Esophagus muscularis mucosa (tissue), 4 donors: ENCODE measurements at places on chromosomes 5 and 9.
A peak's percentile ranks its signal among the peaks of the same experiment; 100 is the strongest.

GRCh38 chr9:136229096-136230065 lies 16.2 kb downstream of the QSOX2 start:
- no peak for DNase-seq

DNA sequence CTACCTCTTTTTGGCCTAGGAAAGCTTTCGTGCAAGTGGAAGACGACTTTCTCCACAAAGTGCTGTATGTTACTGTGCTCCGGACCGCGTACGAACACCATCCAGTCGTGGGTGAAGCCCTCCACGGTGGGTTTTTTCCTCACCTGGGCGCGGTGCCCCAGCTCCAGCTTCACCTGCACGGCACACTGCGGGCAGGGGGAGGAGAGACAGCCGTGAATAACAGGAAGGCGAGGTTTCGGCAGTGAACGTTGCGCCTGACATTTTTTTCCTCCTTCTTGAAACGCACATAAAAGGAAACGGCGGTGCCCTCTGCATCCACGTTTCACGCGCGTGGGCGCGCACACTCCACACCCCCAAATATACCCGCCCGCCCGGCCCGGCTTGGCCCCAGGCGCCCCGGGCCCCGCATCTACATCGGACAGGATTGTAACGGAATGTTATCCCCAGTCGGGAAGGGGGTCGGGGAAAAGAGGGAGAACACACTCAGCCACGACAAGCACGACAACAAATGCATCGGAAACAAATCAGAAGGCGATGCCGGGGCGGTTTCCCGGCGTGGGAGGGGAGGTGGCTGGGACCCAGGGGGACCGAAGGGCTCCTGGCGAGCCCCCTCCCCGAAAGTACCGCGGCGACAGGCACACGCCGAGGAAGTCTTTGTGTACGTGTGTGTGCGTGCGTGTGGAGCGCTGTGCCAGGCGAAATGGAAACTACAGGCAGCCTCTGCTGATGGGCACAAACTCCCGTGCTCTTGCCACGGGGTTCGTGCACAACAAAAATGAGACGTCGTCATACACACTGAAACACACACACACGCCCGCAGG lies 1.4 kb downstream of the MLLT3 start:
- DNase-seq: peak; percentile 92

- no peak for DNase-seq
Measured at GRCh38 chr9:27423915-27424710, 100.0 kb upstream of the IFNK start.

GRCh38 chr9:109150925-109151545 lies 16.0 kb downstream of the FRRS1L start:
- DNase-seq: peak; percentile 79

DNA sequence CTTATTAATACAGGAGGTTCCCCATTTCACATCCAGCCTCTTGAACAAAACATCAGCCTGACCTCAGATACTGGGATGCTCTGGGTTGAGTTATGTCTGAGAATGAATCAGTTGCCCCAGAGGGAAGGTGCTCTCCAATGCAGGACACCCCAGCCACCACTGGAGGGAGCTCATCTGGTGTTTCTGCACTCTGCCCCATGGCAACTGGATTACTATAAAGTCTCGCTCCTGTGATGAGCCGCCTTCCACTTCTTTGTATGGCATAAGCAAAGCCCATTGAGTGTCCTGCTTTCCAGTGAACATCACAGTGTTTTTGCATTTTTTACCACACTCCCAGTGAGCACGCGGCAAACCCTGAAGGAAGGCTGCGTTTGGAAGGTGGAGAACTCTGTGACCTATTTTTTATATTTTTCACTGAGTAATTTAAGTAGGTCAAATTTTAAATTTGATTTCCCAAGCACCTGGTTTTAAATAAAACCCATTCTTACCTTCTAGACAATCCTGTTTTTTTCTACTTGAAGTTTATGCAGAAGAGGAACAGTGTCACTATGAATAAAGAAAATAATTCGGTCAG lies 176.9 kb upstream of the WWC1 start:
- no peak for DNase-seq

DNA sequence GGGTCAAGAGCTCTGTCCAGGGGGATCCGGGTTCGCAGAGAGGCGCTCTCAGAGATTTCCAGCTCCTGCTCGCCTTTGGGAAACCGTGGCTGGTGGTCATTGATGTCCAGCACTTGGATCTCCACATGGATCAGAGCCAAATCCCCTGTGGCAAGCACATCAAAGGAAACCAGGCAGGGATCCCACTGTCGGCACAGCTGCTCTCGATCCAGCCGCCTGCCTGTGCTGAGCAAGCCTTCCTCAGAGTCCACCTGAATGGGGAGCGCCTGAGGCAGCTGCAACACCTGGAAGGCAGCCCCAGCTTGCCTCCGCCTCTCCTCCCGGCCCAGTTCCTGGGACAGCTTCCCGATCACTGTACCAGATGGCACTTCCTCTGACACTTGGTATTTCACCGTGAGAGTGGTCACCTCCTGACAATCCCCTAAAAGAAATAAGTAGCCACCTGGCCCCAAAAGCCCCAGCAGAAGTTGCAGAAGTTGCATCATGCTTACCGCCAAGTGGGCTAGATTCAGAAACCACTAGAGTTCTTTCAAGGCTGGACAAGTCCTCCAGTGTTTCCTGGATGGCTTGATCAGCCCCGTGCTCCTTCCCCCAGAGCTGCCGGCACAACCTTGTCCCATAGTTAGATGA lies 520 bp downstream of the PCDH12 start:
- DNase-seq: no peak

GRCh38 chr9:106958955-106959657 lies 96.1 kb downstream of the ZNF462 start:
- DNase-seq: no peak

- no peak for DNase-seq
Measured at GRCh38 chr5:37847978-37848425, 8.2 kb upstream of the GDNF start.

GRCh38 chr5:65255294-65255693 lies 226.4 kb downstream of the ADAMTS6 start:
- no peak for DNase-seq

- DNase-seq: peak; percentile 87
Measured at GRCh38 chr9:113886026-113886369, 9.9 kb downstream of the ZNF618 start.

GRCh38 chr5:119339344-119339743 lies 16.5 kb upstream of the TNFAIP8 start:
- no peak for DNase-seq

GRCh38 chr5:17075236-17075635 lies 139.1 kb upstream of the MYO10 start:
- DNase-seq: no peak

GRCh38 chr9:128808543-128808942 lies 9.8 kb upstream of the ENDOG start:
- DNase-seq: no peak

- DNase-seq: no peak
Measured at GRCh38 chr5:58854441-58854840, 271.6 kb downstream of the RAB3C start.

GRCh38 chr5:156240414-156240813 lies 86.5 kb upstream of the SGCD start:
- DNase-seq: no peak

DNA sequence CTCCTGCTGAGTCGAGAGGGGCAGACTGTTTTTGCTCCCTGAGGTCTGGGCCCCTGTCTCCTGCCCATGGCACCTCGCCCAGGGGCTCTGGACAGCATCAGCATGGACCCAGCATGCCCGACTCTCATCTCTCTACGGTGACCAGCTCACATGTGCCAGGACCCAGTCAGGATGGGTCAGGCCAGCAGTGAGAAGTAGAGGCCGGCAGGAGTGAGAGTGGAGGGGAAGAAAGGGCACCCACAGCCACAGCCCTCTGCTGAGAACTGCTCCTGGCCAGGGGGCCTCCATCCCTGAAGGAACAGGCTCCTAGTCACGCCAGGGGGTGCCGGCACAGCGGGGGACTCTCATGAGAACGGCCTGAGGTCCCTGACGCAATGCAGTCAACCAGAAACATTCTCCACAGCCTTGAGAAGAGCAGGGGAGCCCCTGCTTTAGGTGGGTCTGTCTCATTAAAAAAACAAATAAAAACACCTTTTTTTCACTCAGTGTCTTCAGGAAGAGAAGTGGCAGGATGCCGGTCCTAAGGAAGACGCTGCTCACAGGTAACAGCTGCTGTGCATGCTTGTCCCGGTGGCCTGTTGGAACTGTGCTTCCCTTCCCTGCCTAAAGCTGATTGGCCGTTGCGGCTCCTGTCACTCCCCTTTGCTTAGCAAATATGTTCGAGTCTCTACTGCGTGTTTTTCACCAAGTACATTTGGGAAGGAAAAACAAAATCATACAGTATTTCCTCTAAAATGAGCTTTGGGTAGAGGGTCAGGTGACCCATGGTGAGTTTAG lies 85.7 kb upstream of the FBXW11 start:
- no peak for DNase-seq

DNA sequence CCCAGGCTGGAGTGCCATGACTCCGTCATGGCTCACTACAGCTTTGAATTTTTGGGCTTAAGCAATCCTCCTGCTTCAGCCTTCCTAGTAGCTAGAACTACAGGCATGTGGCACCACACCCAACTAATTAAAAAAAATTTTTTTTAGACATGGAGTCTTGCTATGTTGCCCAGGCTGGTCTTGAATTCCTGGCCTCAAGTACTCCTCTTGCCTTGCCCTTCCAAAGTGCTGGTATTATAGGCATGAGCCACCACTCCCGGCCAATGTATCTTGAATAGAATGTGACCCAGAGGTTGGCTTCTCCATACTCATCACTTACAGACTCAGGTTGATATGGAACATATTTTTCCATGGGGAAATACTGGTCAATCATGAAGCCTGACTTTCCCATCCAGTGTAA lies 51.2 kb upstream of the JAK2 start:
- no peak for DNase-seq

DNA sequence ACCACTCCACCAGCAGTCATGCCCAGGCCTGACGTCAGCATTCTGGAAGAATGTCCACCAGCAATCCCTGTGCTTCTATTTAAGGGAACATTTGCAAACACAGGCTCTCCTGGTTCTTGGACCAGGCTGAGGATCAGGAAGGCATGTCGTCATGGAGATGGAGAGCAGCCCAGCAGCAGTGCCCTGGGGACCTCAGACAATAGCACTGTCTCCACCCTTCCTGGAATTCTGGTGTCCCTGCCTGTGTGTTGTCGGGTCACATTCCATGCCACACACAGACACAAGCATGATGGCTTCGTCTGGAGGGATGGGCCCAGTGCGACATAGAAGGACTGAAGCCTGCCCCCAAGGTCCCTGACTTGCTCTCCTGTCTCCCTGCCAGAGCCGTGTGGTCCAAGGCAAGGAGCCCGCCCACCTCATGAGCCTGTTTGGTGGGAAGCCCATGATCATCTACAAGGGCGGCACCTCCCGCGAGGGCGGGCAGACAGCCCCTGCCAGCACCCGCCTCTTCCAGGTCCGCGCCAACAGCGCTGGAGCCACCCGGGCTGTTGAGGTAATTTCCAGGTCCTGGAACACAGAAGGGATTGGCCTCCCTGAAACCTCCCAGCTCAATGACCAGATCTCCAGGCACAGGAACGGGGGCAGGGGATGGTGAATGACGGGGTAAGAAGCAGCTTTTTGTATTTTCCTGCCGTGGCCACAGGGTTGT lies 43.8 kb downstream of the STOM start:
- peak; percentile 97 for DNase-seq

GRCh38 chr5:61347080-61347479 lies 15.0 kb downstream of the ZSWIM6 start:
- no peak for DNase-seq

DNA sequence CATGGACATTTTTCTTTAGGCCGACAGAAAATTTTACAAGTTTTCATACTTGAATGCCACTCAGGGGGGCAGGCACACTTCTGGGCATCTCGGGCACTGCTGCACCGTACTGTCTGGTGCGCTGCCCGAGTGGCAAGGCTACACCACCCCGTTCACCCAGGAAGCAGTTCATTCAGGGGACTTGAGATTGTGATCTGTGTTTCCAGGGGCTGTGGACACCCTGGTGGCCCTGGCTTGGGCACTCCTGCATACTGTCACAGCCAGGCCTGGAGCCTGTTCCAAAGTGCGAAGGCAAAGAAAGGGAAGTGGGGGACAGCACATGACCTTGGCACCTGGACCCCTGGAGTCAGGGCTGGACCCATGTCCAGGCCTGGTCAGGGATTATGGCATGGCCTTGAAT lies 197.6 kb downstream of the PAX5 start:
- no peak for DNase-seq

GRCh38 chr9:97395745-97396144 lies 16.2 kb upstream of the TDRD7 start:
- DNase-seq: no peak

DNA sequence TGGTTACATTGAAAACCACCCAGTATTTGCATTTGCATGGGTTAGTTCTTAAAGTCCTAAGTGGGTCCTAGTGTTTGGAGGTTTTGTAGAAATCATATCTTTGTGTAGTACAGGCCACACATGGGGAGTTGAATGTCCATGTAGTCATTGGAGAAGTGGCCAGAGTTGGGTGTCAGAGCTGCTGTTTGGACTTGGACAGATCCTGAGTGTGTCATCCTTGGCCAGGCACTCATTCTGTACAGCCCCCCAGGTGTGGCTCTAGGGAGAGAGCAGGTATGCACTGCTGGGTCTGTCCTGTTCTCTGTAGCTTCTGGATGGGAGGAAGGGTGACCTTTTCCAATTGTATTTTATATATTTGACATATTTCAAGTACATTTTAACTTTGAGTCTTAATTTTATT lies 82.4 kb downstream of the IQGAP2 start:
- DNase-seq: no peak

DNA sequence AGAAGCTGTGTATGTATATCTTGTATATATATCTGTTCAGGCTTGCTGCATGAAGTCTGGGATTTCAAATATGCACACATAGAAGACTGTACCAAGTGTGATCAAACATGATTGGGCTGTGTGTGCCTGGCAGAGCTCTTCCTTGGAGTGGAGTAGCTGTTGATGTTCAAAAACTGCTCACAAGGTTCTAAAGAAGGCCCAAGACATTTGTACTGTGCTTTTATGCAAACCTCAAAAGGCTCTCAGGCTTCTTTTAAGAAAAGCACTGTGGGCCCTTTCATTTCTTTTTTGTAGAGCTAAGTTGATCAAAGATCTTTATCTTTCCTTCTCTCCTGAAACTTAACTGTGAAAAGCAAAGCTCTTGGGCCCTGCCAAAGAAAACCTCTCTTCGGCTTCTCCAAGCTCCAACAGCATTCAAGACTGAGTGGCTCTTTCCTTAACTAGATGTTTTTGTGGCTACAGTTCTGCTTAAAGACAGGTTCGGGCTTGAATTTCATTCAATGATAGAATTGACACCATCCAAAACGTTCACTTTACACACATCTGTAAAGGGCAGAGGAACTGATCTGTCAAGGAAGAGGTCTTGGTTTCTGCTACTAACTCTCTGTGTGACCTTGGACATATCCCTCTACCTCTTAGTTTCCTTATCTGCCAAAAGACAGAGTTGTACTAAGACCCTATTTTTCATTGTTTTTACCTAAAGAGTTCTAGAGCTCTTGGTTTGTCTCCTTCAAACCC lies 105.8 kb upstream of the IL6ST start:
- no peak for DNase-seq

GRCh38 chr5:76500633-76501393 lies 97.7 kb downstream of the IQGAP2 start:
- no peak for DNase-seq

- DNase-seq: no peak
Measured at GRCh38 chr5:22757776-22758175, 95.4 kb downstream of the CDH12 start.
